Caki2 (cell line): ENCODE measurements at places on chromosomes 4 and X.

DNA sequence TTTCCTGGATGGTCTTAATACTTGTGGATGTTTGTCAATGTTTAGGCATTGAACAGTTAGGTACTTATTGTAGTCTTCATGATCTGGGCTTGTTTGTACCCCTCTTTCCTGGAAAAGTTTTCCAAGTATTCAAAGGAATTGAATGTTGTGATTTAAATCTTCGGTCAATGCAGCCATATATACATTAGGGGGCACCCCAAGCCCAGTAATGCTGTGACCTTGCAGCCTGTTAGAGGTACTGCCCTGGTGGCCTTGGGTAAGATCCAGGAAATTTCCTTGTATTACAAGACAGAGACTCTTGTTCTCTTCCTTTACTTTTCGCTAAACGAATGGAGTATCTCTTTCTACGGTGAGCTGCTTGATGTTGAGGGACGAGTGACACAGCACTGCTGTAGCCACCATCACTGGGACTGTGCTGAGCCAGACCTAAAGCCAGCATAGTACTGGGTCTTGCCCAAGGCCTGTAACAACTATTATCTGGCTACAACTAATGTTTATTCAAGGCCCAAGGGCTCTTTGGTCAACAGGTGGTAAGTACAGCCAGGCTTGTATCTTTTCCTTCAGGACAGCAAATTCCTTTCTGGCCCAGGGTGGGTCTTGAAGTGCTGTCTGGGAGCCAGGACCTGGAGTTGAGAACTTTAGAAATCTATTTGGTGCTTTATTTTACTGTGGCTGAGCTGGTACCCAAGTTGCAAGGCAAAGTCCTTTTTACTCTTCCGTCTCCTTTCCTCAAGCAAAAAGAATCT lies 118.3 kb upstream of the ATOH1 start:
- peak; percentile 11 for DNase-seq

DNA sequence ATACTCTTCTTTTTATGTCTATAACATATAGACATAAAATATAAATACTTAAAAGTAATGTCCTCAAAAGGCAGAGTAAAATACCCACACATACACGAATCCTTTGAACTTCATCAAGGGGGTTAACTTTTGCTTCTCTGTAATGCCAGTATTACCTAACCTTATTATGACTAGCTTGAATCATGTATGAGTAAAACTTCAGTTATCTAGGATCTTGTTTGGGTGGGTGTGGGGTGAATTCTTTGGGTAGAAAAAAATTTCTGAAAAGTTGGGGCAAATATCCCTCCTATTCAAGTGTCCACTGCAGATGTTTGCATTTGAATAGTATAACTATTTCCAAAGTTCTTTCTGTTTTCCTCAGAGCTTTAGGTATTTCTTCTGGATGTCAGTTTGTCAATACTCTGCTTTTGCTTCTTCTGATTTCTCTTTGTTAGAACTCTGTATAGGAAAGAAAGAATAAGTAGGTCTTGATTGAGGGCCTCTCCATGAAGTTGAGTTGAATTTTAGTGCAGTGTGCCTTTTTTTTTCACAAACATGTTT lies 173.8 kb downstream of the ADGRL3 start:
- DNase-seq, result no peak

DNA sequence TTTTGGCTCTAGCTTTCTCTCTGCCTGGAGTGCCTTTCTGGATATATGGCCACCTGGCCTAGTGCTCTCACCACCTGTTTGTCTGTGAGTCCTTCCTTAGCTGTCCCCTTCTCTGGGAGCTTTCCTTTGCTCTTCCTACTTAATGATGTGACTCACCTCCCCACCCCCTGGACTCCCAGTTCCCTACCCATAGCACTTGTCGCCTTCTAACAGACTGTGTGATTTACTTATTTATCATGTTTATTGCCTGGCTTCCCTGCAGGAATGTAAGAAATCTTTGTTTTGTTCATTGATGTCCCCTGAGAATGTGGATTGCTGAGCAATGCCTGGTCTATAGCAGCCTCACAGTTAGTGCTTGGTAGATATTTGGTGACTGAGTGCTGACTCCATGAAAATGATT lies 18.9 kb downstream of the ADD1 start:
- peak; percentile 89 for DNase-seq

DNA sequence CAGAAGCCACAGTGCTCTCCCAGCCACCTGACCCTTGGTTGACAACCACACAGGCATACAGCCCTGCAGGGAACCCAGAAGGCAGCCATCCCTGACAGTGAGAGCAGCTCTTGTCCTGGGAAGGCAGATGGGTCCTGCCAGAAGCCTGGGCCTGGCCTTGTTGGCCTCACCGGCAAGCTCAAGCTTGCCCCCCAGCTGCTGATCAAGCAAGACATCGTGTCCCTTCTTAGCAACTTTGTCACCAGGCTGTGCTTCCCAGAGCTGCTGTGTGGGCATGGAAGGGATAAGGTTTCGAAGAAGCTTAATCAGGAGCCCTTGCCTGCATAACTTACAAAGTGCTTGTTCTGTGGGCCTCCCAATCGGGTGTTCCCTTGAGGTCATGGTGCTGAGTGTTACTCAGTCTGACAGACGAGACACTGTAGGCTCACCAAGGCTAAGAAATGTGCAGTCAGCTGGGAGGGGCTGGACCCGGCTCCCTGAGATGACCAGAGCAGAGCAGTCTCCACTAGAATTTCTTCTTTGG lies 6.8 kb upstream of the ABLIM2 start:
- DNase-seq, result no peak

- no peak for DNase-seq
Measured at GRCh38 chr4:117898496-117898895, 135.8 kb upstream of the NDST3 start.

- peak; percentile 28 for DNase-seq
Measured at GRCh38 chrX:40096395-40097091, 1.2 kb downstream of the BCOR start.
